ENCODE measurements at places on chromosomes 2 and 18.

DNA sequence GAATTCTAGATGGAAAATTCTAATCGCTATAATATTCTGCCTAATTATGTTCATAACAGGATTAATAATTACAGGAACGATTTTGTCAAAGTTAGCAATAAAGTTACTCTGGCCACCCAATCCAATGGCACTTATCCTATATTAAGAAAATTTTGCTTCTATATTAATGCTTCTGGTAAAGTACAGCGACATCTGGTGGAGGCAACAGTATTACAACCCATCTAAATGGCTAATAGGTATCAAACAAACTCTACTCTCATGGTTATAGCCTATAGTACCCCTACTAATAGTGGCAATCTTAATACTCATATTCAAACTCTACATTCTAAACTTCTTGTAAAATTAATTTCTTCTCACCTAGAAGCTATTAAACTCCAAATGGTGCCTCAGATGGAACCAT lies 1084.7 kb upstream of the LRRTM1 start:
- DNase-seq = no peak

GRCh38 chr2:20443276-20443920 lies 3.5 kb upstream of the RHOB start:
- no peak for DNase-seq

- no peak for DNase-seq
Measured at GRCh38 chr2:206361407-206362045, 81.8 kb upstream of the ADAM23 start.

DNA sequence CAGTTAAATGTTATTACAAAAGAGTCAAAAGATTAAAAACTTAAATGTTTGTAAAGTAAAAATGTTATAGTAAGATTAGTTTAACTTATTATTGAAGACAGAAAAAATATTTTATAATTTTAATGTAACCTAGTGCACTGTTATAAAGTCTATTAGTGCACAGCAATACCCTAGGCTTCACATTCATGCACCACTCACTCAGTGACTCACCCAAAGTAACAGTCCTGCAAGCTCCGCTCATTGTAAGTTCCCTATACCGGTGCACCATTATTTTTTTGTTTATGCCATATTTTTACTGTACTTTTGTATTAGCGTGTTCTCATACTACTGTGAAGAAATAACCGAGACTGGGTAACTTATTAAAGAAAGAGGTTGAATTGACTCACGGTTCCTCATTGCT lies 759.7 kb upstream of the CDH7 start:
- DNase-seq = no peak

DNA sequence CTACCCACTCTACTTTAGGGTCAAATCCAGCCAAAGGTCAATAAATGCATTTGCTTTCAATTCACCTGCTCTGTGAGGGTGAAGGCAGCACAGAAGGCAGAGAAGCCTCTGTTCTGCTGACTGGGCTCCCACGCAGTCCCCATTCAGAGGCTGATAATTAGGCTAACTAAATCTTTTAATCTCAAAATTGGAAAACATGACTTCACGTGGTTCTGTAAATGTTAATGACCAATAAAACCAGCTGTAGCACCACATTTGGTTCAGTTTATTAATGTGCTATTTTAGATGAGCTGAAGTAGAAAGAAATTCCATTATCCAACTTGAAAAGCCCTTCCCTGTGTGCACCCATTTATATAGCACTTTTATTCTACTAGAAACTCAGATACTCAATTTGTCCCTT lies 310.6 kb downstream of the C1D start:
- no peak for DNase-seq

DNA sequence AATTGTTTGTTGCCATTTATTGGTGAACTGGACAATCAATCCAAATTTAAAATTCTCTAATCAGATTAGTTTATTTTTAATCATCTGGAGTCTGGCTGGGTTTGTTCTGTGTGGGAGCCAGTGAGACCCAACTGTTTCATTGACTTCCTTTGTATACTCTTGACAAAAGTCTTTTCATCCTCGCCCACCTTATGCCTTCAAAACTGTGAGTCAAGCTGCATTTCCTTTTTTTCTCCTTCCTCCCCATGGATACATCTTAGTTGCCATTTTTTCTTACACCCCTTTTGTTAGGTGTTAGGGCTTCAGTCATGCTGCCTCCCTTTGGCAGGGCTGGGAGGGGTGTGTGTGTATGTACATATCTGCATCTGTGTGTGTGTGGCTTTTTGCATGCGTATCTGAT lies 117.6 kb downstream of the PRKCE start:
- no peak for DNase-seq

All from AG09309 (cell line).